ENCODE measurements at places on chromosomes 12 and 14.

DNA sequence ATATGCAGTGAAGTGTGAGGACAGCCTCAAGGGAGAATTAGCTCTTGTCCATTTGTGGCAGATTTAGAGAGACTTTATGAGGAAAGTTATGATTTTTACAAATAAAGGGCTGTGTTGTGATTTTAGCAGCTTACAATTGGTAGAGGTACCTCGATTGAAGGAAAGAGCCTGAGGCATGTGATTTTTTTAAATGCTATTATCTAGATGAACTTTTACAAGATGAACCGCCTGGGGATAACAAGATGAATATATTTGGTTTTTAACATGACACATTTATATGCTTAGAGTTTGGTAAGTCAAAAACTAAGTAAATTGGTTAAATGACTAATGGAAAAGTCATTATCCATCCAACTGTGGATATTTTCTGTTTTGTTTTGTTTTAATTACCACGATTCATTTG, 52.6 kb downstream of the AEBP2 start:
- DNase-seq = no peak

GRCh38 chr12:95517246-95517645, 34.0 kb downstream of the USP44 start:
- no peak for DNase-seq

DNA sequence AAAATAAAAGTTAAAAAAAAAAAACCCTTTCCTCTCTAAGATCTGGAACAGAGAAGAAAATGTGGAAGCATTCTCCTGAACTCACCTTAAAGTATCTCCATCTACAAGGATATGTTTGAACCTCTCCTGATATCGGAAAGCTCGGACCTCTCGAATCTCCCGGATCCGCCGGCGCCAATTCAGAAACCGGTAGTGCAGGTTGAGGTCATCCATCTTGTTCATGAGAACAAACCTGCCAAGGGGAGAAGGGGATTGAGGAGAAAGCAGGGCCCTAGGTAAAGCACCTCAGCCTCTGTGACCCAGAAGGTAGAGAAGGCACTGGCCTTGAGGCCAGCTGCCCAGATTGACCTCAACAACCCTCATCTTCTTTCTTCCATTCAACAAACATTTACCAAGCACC, 2.2 kb downstream of the SPRYD3 start:
- DNase-seq = no peak

DNA sequence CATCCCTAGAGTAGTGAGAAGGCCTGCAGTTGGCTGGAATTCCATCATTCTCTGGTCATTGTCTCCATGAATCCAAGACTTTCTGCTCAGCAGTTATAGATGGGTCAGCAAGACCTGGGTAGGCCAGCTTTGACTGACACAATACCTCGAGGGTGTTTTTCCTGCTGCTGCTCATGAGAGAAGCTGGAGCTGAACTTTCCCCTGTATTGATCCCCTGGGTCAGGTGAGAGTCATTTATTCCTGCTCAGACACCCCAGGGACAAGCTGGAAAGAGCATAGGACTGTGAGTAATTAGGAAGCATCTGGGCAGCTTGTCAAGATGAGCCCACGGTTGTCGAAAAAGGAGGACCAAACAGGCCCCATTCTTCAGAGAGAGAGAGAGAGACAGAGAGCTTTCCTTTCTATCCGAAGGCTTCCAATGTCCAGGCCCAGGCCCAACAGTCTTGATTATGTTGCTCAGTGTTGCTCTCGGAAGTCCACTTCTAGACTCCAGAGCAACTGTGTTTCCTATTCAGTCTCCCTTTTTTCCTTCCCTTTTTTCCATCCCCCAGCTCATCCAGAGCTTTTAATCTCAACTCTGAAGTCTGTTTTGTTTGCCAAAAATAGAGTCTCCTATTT, 131.1 kb downstream of the SLC8A3 start:
- no peak for DNase-seq

GRCh38 chr14:51202914-51203665, 37.0 kb upstream of the TMX1 start:
- DNase-seq = no peak

All from fibroblast of skin of left quadriceps (primary cell).